ENCODE measurements at places on chromosomes 13 and 19.

- no peak overlapping the region for H3K4me3 ChIP-seq
- H3K27ac ChIP-seq: no peak overlapping the region
- peaks cover 29% of the 10 kb centered on the region for H3K27me3 ChIP-seq
- DNase-seq: no peak
- no peaks in the 10 kb centered on the region for H3K4me1 ChIP-seq
- peaks cover 1% of the 10 kb centered on the region for H3K36me3 ChIP-seq
Observed at GRCh38 chr13:73428137-73428536, 369.3 kb downstream of the KLF5 start.

GRCh38 chr13:39144941-39145533 lies 106.8 kb downstream of the NHLRC3 start:
- DNase-seq: no peak
- peaks cover 6% of the 10 kb centered on the region for H3K4me1 ChIP-seq

- no peak for DNase-seq
- H3K4me3 ChIP-seq: no peak overlapping the region
- H3K36me3 ChIP-seq: peaks cover 34% of the 10 kb centered on the region
- H3K27ac ChIP-seq: no peak overlapping the region
- no peaks in the 10 kb centered on the region for H3K4me1 ChIP-seq
- H3K27me3 ChIP-seq: no peaks in the 10 kb centered on the region
Observed at GRCh38 chr19:647566-648284, 8.0 kb downstream of the FGF22 start.

GRCh38 chr13:80133631-80134261 lies 207.2 kb downstream of the SPRY2 start:
- no peak for DNase-seq
- H3K4me3 ChIP-seq: no peak overlapping the region
- no peaks in the 10 kb centered on the region for H3K4me1 ChIP-seq
- no peaks in the 10 kb centered on the region for H3K36me3 ChIP-seq
- no peak overlapping the region for H3K27ac ChIP-seq

- peaks cover 38% of the 10 kb centered on the region for H3K27me3 ChIP-seq
- peaks cover 2% of the 10 kb centered on the region for H3K36me3 ChIP-seq
- H3K4me1 ChIP-seq: no peaks in the 10 kb centered on the region
- no peak for DNase-seq
- H3K4me3 ChIP-seq: no peak overlapping the region
- H3K27ac ChIP-seq: no peak overlapping the region
Observed at GRCh38 chr13:26498656-26499601, 58.6 kb upstream of the WASF3 start.

DNA sequence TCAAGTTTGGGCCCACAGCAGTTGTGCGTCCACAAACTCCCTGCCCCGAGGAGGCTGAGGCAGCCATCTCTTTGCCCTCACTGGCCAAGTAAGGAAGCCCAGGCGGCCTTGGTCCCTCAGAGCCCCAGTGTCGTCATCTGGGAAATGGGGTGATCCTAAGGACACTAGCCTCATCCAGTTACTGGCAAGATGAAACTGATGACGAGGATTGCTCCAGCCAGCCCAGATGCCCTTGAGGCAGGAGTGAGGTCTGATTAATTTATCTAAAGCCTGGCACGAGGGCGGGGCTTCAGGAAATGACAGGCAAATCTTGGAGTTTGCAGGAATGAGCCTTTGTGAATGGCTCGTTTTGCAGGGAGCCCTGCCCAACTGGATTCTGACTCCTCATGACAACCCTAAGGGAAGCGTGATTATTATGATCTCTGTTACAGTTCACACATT lies 5.6 kb downstream of the LIPE start:
- H3K36me3 ChIP-seq: peaks cover 5% of the 10 kb centered on the region
- DNase-seq: no peak
- no peaks in the 10 kb centered on the region for H3K27me3 ChIP-seq

- peak overlapping the region; percentile 76 for H3K27ac ChIP-seq
- no peaks in the 10 kb centered on the region for H3K27me3 ChIP-seq
- no peaks in the 10 kb centered on the region for H3K36me3 ChIP-seq
- no peak overlapping the region for H3K4me3 ChIP-seq
- no peaks in the 10 kb centered on the region for H3K4me1 ChIP-seq
Observed at GRCh38 chr19:28575816-28576215, 637.1 kb downstream of the UQCRFS1 start.

GRCh38 chr19:18225702-18226468 lies at the start of gene PDE4C:
Gene PDE4C (minus strand): TSS chr19:18226438. CDS start chr19:18226415, 23 bp downstream.
- peak within 1 kb of the TSS; percentile 79 for H3K4me3 ChIP-seq
- peaks cover 19% of the 10 kb centered on the region for H3K4me1 ChIP-seq
- H3K27me3 ChIP-seq: peaks cover 89% of the 10 kb centered on the region
- no peak for DNase-seq

DNA sequence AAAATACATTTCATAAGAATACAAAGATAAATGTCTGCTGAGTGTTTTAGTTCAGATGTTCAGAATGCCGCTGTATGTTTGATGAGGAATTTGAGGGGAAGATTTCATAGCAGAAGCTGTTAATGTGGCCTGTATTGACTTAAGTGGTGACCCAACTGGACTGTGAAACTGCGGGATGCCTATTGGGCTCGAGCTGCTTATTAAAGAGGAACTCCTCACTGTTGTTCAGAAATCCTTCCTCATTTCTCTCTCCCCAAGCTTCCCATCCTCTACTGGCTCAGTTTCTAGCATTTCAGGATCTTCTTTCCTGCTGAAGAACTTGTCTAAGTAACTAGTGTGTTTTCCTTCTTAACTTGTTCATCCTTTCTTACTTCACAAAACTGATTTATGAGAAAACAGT lies 20.4 kb downstream of the DGKH start:
- H3K4me3 ChIP-seq: no peak overlapping the region
- peaks cover 6% of the 10 kb centered on the region for H3K4me1 ChIP-seq

GRCh38 chr13:49502954-49503353 lies 7.2 kb downstream of the PHF11 start:
- no peak for DNase-seq
- no peak overlapping the region for H3K4me3 ChIP-seq
- peaks cover 26% of the 10 kb centered on the region for H3K36me3 ChIP-seq
- no peak overlapping the region for H3K27ac ChIP-seq

GRCh38 chr13:43981091-43981490 lies 101.4 kb downstream of the LACC1 start:
- no peak overlapping the region for H3K27ac ChIP-seq
- no peak overlapping the region for H3K4me3 ChIP-seq
- no peaks in the 10 kb centered on the region for H3K4me1 ChIP-seq
- no peaks in the 10 kb centered on the region for H3K36me3 ChIP-seq
- no peak for DNase-seq

DNA sequence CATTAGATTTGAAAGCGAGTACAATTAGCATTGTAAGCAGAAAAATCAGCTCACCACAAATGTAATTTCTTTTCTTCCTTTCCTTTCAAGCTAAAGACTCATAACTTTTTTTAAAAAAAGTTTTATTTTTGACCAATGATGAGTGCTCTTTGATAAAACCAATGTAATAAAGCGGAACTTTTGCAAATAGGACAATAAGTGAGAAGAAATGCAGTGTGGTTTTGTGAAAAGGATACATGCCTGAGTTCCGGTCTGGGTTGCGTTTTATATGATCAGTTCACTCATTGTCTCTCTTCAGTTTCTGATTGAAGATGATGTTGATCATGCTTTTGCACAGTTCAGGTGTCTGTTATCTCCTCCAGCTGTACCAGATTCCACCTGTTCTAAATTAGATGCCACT lies 274.4 kb downstream of the KLF12 start:
- peak overlapping the region; percentile 26 for H3K4me3 ChIP-seq
- H3K27me3 ChIP-seq: no peaks in the 10 kb centered on the region
- DNase-seq: no peak
- H3K4me1 ChIP-seq: peaks cover 41% of the 10 kb centered on the region
- H3K27ac ChIP-seq: peak overlapping the region; percentile 66
- peaks cover 13% of the 10 kb centered on the region for H3K36me3 ChIP-seq

DNA sequence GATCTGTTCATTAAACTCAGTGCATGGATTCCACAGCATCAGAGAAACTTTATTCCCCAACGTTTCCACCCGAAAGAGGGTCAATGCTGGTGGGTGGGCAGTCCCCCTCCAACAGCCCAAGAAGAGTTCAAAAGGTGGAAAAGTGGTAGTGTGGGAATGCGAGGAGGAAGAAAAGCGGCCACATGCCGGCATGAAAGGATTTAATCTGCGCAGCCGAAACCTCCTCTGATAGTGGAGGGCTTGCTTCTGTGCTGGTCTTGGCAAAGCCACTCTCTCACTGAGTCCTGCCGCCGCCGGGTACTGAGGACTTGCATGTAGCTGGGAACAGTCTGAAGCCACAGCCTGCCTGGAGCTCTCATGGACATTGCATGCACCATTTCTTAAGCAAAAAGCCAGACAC lies 136.2 kb upstream of the ZNF536 start:
- H3K27me3 ChIP-seq: peaks cover 76% of the 10 kb centered on the region
- no peaks in the 10 kb centered on the region for H3K4me1 ChIP-seq
- H3K27ac ChIP-seq: no peak overlapping the region
- no peak overlapping the region for H3K4me3 ChIP-seq
- DNase-seq: no peak
- no peaks in the 10 kb centered on the region for H3K36me3 ChIP-seq

- peaks cover 13% of the 10 kb centered on the region for H3K36me3 ChIP-seq
- H3K27ac ChIP-seq: no peak overlapping the region
- H3K4me3 ChIP-seq: no peak overlapping the region
- H3K4me1 ChIP-seq: no peaks in the 10 kb centered on the region
- peaks cover 12% of the 10 kb centered on the region for H3K27me3 ChIP-seq
- DNase-seq: no peak
Observed at GRCh38 chr19:823565-824121, 1.9 kb upstream of the PLPPR3 start.

DNA sequence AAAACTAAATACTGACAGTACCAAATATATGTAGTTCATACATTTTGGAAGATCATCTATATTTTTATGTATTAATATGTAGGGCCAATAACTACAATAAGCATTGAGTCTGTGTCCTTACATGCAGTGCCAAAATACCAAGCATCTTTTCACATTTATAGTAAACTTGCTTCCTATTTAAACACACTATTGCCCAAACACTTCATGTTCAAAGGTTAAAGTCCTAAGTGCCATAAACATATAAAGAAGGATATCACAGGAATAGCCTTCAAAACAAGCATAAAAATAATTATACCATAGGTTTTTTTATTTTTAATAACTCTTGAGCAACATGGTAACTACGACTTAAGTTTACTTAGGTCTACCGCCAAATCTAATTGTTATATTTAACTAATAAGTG lies 27.1 kb downstream of the EXOSC8 start:
- DNase-seq: no peak
- H3K4me3 ChIP-seq: no peak overlapping the region

- no peaks in the 10 kb centered on the region for H3K36me3 ChIP-seq
- no peak for DNase-seq
- peaks cover 29% of the 10 kb centered on the region for H3K27me3 ChIP-seq
- H3K4me3 ChIP-seq: no peak overlapping the region
- no peaks in the 10 kb centered on the region for H3K4me1 ChIP-seq
Observed at GRCh38 chr13:28558567-28558966, 63.6 kb upstream of the FLT1 start.

DNA sequence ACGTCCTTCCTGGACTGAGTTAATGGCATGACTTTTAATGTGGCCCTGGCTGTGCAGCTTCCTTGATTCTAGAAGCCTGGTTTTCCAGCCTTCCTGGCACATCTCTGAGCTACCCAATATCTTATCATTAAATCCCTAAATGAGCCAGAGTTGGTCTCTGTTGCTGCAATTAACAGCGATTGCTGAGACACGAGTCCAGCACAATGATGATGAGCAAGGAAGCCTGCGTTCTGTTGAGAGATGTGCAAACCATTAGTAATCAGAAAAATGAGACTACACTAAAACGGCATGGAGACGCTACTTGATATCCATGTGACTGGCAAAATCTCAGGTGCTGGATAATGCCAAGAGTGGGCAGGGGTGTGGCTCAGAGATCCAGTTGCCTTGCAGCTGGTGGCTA lies 26.2 kb downstream of the GPR42 start:
- H3K36me3 ChIP-seq: peaks cover 1% of the 10 kb centered on the region
- no peak overlapping the region for H3K27ac ChIP-seq
- no peak overlapping the region for H3K4me3 ChIP-seq
- no peak for DNase-seq
- H3K27me3 ChIP-seq: peaks cover 21% of the 10 kb centered on the region
- no peaks in the 10 kb centered on the region for H3K4me1 ChIP-seq

- H3K4me3 ChIP-seq: no peak overlapping the region
- no peak for DNase-seq
- H3K36me3 ChIP-seq: peaks cover 4% of the 10 kb centered on the region
- H3K4me1 ChIP-seq: no peaks in the 10 kb centered on the region
- H3K27ac ChIP-seq: no peak overlapping the region
- no peaks in the 10 kb centered on the region for H3K27me3 ChIP-seq
Observed at GRCh38 chr19:33453265-33453664, 68.3 kb downstream of the PEPD start.

DNA sequence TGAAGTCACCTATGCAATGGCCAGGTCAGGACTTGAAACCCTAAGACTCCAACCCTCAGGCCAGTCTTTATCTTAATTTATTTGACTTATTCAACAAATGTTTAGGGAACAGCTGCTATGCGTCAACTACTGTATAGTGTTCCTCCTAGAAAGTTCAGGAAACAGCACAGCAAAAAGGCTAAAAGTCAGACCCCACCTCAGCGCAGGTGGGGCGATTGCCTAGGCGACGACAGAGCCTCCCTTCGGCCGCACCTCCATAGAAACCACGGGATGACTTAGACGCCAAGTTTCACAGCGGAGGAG lies 502 bp downstream of the VRK3 start:
- H3K27me3 ChIP-seq: no peaks in the 10 kb centered on the region
- peaks cover 49% of the 10 kb centered on the region for H3K4me1 ChIP-seq
- H3K27ac ChIP-seq: peak overlapping the region; percentile 99
- H3K36me3 ChIP-seq: peaks cover 26% of the 10 kb centered on the region
- DNase-seq: no peak

GRCh38 chr13:33610438-33611120 lies 207.4 kb upstream of the RFC3 start:
- peaks cover 2% of the 10 kb centered on the region for H3K36me3 ChIP-seq
- peaks cover 16% of the 10 kb centered on the region for H3K4me1 ChIP-seq
- H3K27me3 ChIP-seq: no peaks in the 10 kb centered on the region
- H3K4me3 ChIP-seq: peak overlapping the region; percentile 77
- H3K27ac ChIP-seq: peak overlapping the region; percentile 84

- H3K27ac ChIP-seq: no peak overlapping the region
- no peaks in the 10 kb centered on the region for H3K4me1 ChIP-seq
- no peaks in the 10 kb centered on the region for H3K27me3 ChIP-seq
- H3K4me3 ChIP-seq: no peak overlapping the region
- H3K36me3 ChIP-seq: peaks cover 59% of the 10 kb centered on the region
- no peak for DNase-seq
Observed at GRCh38 chr13:77079902-77080413, 53.0 kb upstream of the FBXL3 start.
